ENCODE measurements at places on chromosomes 11 and 22.

DNA sequence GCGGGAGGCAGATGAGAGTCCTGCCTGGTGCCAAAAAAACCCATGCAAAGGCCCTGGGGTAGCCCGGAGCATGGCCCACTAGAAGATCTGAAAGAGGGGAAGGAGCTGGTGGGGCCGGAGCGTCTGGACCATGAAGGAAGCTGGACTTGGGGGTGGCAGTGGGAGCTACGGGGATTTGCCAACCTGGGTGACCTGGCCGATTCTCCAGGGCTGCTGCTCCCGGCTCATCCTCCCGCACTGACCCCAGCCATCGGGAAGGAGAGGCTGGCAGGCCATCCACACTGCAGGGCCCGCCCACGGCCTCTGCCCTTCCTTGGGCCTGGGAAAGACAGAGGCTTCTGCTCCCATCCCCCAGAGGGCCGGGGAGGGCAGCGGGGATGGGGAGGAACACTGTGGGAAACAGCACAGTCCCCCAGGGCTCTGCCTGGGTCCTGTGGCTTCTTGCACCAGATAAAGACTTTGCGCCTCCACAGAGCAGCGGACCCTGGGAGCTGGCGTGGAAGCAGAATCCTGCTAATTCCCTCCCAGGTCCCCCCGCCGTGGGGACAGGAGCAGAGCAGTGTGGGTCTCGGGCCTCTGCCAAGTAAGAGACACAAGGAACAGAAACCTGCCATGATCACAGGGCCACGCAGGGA, 87.1 kb upstream of the LINC01488 start:
- DNase-seq = no peak

DNA sequence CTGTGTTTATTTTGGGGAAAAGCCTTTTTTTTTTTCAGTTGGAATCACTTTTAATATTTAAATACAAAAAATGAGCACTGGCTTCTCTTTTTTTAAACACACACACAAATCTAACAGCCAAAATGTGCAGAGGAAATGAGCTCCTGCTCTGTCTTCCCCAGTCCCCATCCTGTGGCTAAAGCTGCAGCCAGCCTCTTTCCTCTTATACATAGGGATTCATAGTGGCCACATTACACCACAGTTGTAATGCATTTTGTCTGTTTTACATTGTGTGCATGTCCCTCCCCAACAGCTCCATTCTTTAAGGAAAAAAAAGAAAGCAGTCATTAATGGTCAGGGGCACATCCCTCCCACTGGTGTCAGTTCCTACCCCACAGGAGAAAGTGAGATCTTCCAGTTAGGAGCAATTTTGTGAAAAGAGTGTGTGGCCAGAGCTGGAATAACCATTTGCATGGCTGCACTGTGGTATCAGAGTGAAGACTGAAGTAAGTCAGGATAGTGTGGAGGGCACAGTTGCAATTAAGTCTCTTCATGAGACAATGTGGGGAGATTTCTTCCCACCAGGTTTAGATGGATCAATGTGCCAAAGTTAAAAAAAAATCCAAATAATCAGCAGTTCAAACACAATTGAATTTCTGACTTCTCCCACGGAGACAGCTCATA, 220.6 kb downstream of the TMEM135 start:
- DNase-seq = no peak

DNA sequence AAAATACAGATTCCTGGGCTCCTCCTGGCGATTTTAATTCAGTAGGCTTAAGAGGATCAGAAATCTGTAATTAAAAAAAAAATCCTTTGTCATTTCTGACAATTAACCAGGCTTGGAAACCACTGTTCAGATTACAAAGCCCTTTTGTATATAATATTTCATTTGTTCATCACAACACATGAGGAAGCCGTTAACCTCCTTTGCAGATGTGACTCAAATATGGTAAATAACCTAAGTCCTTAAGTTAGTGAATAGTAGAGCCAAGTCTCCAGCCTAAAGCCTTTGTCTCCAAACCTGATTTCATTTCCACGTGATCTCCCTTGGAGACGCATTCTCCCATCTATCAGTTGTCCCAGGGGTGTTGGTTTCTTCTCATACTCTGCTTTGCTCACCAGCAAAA, 67.6 kb downstream of the UBASH3B start:
- no peak for DNase-seq

DNA sequence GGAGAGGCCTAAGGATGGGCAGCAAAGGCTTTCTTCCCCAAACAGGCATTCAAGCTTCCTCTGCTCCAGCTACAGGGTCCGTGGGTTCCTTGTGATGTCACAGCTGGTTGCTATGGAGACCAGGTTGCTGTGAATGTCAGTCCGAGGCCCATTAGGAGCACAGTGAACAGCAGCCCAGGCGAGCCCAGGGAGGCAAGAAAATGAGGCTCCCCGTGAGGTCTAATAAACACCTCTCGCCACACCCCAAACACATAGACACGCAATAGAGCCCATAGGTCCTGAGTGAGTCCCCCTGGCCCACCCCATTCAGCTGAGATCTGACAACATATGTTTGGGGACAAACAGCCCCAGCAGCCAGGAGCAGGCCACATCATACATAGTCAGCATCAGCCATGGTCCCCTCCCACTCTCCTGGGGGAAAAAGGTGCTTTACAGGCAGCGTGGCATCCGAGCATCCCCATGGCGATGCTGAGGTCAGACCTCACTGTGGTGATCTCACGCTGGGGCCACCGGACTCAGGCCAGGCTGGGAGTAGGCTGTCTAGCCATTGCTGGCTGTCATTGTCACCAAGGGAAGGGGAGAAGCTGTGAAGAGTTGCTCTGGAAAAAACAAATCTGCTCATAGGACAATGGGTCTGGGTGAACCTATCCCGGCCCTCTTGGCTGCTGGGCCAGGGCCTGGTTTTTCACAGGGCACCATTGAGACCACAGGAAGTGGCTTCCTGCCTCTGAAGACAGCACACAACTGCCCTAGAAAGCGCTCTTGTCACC, 23.1 kb upstream of the TP53I11 start:
- DNase-seq = no peak

- DNase-seq = no peak
Observed at GRCh38 chr11:64290352-64291261, 495 bp upstream of the KCNK4 start.

GRCh38 chr11:3010004-3010403, 17.9 kb upstream of the NAP1L4 start:
- DNase-seq = no peak

DNA sequence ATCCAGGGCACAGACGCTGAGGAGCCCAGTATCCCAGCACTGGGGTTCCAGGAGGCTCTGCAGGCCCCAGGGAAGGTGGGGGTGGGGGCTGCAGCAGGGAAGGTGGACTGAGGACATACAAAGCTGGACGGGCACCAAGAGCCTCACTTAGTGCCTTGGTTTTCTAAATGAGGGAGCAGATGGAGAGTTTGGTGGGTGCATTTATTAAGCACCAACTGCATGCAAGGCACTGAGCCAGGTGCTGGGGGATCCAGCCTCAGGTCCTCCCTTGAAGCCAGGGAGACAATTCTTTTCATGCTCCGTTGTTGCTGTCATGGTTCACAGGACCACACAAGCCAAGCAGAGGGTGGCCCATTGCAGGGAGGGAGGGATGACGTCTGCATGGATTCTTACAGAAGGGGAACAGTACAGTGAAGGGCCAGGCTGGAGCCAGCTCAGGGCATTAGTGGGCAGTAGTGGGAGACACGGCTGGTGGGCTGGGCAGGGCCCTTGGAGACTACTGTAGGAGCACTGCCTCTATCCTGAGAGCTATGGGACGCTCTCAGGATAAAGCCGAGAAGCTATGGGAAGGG, 65.0 kb downstream of the MACROD1 start:
- no peak for DNase-seq

GRCh38 chr11:1260023-1260501, 37.2 kb downstream of the MUC5B start:
- DNase-seq = no peak

- DNase-seq = no peak
Observed at GRCh38 chr22:29833392-29833965, 4.6 kb downstream of the ASCC2 start.

Measured in stimulated activated naive CD4-positive, alpha-beta T cell treated with Interleukin-2 at 50 U/mL for 16 hours (primary cell).